Activated CD8-positive, alpha-beta T cell treated with anti-CD3 and anti-CD28 coated beads for 36 hours (primary cell): ENCODE measurements at places on chromosomes 2 and 18.

- peaks cover 20% of the 10 kb centered on the region for H3K27me3 ChIP-seq
- H3K27ac ChIP-seq, result no peak overlapping the region
- no peak overlapping the region for H3K4me3 ChIP-seq
- H3K4me1 ChIP-seq, result no peaks in the 10 kb centered on the region
- no peaks in the 10 kb centered on the region for H3K36me3 ChIP-seq
These were observed 268.0 kb upstream of the PARD3B start for GRCh38 chr2:204277226-204277625.

GRCh38 chr2:20446255-20446916 is 488 bp upstream of the RHOB start:
- no peak overlapping the region for H3K27ac ChIP-seq
- H3K4me3 ChIP-seq, result peak overlapping the region; percentile 73
- H3K27me3 ChIP-seq, result peaks cover 4% of the 10 kb centered on the region
- DNase-seq, result no peak
- H3K36me3 ChIP-seq, result peaks cover 4% of the 10 kb centered on the region

GRCh38 chr18:49697757-49698524 is 115.4 kb downstream of the ACAA2 start:
- no peak overlapping the region for H3K4me3 ChIP-seq
- H3K27ac ChIP-seq, result no peak overlapping the region
- H3K4me1 ChIP-seq, result no peaks in the 10 kb centered on the region
- peaks cover 3% of the 10 kb centered on the region for H3K27me3 ChIP-seq

- no peak overlapping the region for H3K27ac ChIP-seq
- H3K4me3 ChIP-seq, result no peak overlapping the region
- no peaks in the 10 kb centered on the region for H3K27me3 ChIP-seq
- peaks cover 11% of the 10 kb centered on the region for H3K4me1 ChIP-seq
- peaks cover 12% of the 10 kb centered on the region for H3K36me3 ChIP-seq
These were observed 34.9 kb downstream of the SMAD7 start for GRCh38 chr18:48915626-48916425.
